ENCODE measurements at places on chromosomes 5 and 9.
A peak's percentile ranks its signal among the peaks of the same experiment; 100 is the strongest.

- DNase-seq = no peak
These were observed 288.7 kb downstream of the ZSWIM6 start for GRCh38 chr5:61620699-61621182.

DNA sequence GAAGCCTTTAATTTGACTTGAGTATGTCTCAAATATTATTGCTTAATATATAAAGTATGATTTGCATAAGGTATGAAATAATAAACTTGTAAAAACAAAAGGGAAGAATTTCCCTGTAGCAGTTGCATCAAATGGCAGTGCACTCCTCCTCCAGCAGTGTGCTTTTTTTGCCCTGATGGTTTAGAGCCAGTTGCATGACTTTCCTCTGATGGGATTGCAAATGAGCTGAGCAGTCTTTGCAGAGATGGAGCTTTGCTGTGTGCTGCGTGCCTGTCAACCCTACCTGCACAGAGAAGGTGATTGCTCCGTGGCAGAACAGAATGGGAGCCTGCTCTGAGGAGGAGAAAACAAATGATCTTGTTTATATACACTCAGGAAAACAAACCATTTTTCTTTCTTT lies 22.7 kb upstream of the CATSPER3 start:
- no peak for DNase-seq

- no peak for DNase-seq
These were observed 166.7 kb downstream of the ICE1 start for GRCh38 chr5:5588887-5589826.

DNA sequence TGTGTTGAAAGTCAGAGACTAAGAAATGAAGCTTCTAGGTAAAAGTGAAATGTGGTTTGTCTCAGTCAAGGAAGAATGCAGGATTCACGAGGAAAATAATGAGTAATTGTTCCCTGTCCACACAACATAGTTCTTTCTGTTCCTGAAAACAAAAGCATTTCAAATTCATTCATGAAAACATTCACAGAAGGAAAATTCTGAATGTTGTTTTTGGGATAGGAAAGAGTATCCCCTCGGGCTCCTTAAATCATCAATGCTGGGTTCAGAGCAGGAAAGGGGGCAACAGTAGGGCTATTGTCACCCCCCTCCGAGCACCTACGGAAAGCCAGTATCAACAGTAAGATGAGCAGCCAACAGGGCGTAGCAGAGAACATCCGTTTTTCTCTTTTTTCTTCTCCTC lies 769.9 kb upstream of the ADAMTS16 start:
- no peak for DNase-seq

GRCh38 chr9:70881333-70881732 lies 240.1 kb downstream of the TRPM3 start:
- no peak for DNase-seq

- DNase-seq = no peak
These were observed 26.8 kb downstream of the TDRD7 start for GRCh38 chr9:97438666-97439065.

DNA sequence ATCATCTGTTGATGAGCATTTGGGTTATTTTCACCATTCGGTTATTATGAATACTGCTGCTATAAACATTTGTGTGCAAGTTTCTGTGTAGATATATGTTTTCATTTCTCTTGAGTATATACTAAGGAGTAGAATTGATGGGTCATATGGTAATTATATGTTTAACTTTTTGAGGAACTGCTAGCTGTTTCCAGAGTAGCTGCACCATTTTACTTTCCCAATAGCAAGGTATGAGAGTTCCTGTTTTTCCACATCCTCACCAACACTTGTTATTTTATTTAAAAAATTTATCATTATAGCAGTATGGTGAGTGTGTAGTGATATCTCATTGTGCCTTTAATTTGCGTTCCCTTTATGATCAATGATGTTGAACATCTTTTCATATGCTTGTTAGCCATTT lies 29.2 kb downstream of the CD14 start:
- no peak for DNase-seq

DNA sequence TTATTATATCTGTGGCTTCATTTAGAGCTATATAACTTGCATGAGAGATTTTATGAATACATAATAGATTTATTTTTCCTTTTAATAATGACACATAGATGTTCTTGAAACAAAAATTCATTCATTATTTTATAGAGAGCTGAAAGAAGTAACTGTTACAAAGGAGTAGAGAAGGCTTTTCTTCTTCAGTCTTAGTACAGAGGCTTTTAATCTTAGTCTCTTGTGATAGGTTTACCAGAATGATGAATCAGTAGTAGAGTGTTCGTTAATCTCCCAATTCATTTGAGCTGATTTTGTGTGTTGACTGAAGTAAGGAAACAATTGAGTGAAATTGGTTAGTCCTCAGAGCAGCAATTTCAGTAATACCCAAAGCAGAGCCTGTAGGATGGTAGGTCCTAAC lies 1284.1 kb upstream of the ACO1 start:
- no peak for DNase-seq

- no peak for DNase-seq
These were observed 17.3 kb downstream of the VAV2 start for GRCh38 chr9:133974631-133975341.

GRCh38 chr5:81353189-81353588 lies 40.7 kb downstream of the ACOT12 start:
- no peak for DNase-seq

- no peak for DNase-seq
These were observed 1587.7 kb upstream of the NUDT12 start for GRCh38 chr5:105150323-105150722.

- DNase-seq = peak; percentile 14
These were observed 483 bp downstream of the G3BP1 start for GRCh38 chr5:151772029-151772845.

- DNase-seq = no peak
These were observed 236.0 kb upstream of the IRX1 start for GRCh38 chr5:3359642-3360041.

GRCh38 chr5:44389090-44389822 lies at the start of gene FGF10:
FGF10 (minus strand) TSS chr5:44389420; CDS start chr5:44388682, 738 bp downstream.
- no peak for DNase-seq

DNA sequence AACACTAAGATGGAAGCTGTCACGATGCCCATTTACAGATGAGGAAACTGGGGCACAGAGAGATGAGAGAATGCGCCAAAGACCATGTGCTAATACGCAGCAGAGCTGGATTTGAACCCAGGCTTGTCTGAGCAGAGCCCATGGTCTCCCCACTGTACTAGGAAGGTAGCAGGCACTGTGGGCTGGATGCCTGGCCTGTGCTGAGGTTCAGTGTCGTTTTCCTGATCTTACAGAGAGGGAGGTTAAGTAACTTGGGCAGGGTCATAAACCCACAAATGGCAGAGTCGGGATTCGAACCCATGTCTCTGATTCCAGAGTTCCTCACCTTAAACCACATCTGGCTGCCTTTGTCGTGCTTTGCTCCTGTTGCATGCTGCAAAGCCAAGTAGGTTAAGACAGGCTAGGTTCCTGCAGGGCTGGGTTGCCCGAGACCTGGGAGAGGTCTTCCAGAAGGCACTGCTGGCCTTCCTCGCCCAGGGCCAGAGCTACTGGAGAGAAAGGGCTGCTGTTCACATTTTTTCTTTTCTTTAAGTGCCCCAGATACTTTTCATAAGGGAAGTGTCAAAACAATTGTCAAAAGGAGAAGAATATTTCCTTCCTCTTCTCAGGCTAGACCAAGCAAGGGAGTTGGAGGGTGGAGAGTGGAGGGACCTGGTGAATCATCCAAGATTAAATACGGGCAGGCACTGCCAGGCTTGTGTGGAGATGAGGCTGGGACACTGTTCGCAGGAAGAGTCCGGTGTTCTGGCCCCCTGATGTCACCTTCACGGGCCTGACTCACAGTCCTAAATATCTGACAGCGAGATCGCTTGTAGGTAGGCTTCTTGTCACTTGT lies 3.2 kb downstream of the NEK6 start:
- no peak for DNase-seq

- no peak for DNase-seq
These were observed 86.8 kb downstream of the KCNT1 start for GRCh38 chr9:135788576-135789300.

DNA sequence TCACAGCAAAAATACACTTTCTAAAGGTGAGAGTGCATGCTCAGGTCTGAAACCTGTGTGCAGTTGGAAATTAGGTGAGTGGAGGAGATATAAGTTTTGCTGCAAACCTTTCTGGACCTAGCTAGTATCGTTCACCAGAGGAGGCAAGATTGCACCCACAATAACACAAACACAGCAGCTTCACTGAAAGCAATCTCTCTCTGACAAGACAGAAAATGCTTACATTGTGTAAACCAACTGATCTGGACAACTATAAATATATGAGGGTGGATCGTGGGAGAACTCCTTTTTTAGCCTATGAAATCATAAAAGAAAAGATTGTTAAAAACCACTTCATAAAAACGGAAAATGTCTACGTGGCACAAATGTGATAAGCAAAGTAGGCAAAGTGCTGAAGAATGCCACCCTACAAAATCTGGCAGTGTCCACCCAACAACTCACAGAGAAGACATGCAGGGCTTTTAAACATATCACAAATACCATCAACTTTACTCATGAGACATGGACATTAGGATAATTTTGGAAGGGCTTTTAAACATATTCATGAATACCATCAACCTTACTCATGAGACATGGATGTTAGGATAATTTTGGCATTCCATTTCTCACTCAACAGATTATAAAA lies 134.3 kb downstream of the CDH18 start:
- DNase-seq = no peak

- DNase-seq = no peak
These were observed 184.5 kb upstream of the PTGER4 start for GRCh38 chr5:40495237-40495635.

GRCh38 chr5:134846641-134846960 lies 833 bp downstream of the C5orf24 start:
- no peak for DNase-seq

DNA sequence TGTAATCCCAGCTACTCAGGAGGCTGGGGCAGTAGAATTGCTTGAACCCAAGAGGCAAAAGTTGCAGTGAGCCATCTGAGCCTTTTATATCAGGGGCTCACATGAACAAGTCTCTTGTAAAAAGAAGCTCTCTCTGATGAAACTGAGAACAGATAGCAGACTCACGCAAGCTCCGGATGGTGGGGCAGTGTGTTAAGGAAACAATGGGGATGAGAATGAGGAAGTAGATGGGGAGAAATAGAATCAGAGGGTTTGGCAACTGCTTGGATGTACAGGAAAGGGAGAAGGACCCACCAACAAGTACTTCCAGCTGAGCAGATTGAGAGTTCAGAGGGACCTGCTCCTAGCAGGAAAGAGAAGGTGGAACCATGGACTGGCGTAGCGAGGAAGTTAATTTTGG lies 18.6 kb downstream of the TMEM252 start:
- DNase-seq = no peak

GRCh38 chr5:173229382-173229959 lies 5.5 kb downstream of the NKX2-5 start:
- DNase-seq = no peak

- no peak for DNase-seq
These were observed 179.1 kb upstream of the SLC24A2 start for GRCh38 chr9:19967888-19968459.

GRCh38 chr9:121369595-121370265 lies at the start of gene STOM:
STOM (minus strand) TSS chr9:121370250; CDS start chr9:121370187, 63 bp downstream.
- no peak for DNase-seq

- no peak for DNase-seq
These were observed 1523.9 kb downstream of the MAT2B start for GRCh38 chr5:165029099-165029870.

DNA sequence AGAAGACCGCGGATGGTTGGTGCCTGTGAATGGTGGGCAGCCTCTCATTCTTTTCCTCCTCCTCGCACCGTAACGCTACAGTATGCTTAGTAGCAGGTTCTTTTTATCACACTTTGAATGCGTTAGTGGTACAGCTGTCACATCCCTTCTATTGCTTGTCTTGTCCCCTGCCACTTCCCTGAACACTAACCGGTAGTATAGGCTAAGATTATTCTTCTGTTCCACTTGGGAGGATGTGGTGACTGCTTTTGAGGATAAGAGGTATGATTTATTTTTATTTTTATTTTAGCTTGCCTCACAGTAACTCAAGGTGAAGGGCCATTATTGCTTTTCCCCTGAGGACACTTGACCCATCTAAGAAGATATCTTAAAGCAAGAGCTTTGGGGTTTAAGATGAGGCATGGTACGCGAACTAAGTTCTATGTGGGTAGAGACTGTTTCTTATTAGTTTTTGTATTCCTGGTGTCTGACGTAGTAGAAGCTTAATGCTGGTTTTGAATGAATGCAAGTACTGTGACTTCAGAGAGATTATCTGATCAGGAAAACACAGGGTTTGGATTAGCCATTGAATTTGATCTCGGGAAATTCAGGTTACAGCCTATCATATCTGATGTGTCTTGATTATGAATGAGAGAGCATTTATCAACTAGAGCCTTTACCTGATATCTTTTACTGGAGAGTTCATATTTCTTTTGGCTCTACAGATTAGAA lies 951 bp downstream of the UNC13B start:
- DNase-seq = no peak

GRCh38 chr5:148179234-148179824 lies 11.0 kb downstream of the SPINK14 start:
- DNase-seq = no peak

- DNase-seq = no peak
These were observed 116.0 kb downstream of the TRPM6 start for GRCh38 chr9:74771672-74772071.

- no peak for DNase-seq
These were observed 177.0 kb upstream of the GRIN3A start for GRCh38 chr9:101915482-101915881.

GRCh38 chr5:112412346-112412745 lies 6.7 kb downstream of the EPB41L4A start:
- no peak for DNase-seq

DNA sequence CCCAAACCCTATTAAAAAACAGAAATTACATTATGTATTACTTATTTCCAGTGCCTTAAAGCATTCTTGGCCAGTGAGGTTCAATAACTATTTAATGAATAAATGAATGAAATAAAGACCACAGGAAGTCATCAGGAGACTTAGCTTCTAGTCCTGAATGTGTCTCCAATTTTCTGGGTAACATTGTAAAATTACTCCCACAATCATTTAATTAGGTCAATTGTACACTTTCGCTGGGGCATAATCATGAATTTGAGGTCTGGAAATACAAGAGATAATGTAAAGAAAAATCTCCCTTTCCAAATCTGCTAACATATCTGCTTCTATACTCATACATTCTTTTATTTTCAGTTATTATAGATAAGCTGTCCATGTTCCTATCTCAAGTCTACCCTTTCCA lies 199.2 kb downstream of the TLR4 start:
- DNase-seq = no peak

All from stimulated activated CD8-positive, alpha-beta memory T cell treated with anti-CD3 and anti-CD28 coated beads, Interleukin-15, amount 100 ng/mL, for 24 hours (primary cell).